AG20443 (cell line): ENCODE measurements at places on chromosomes 1 and 21.

DNA sequence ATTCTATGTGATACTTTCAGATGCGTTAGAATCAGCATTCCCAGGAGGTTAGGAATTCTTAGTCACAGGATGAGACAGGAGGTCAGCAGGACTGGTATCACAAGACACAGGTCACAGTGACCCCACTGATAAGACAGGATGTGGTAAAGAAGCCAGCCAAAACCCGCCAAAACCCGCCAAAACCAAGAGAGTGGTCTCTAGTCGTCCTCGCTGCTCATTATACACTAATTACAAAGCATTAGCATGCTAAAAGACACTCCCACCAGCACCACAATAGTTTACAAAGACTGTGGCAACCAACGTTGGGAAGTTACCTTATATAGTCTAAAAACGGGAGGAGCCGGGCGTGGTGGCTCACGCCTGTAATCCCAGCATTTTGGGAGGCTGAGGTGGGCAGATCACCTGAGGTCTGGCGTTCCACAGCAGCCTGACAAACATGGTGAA, 13.9 kb upstream of the ACTA1 start:
- no peak for DNase-seq

- DNase-seq: no peak
Observed at GRCh38 chr1:174914991-174915390, 84.8 kb upstream of the CACYBP start.

DNA sequence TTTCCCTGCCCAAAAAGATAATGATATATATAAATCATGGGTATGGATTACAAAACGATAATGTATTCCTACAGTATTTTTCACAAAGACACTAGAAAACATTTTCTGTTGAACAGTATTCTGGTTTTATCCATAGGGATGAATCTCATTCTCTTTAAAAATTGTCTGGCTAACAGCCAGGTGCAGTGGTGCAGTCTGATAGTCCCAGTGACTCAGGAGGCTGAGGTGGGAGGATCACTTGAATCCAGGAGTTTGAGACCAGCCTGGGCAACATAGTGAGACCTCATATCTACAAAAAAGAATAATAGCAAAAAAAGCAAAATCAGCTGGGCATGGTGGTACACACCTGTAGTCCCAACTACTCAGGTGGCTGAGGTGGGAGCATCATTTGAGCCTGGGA, 23.3 kb downstream of the PIP5K1A start:
- no peak for DNase-seq

GRCh38 chr1:204628868-204629267, 56.7 kb downstream of the LRRN2 start:
- no peak for DNase-seq

DNA sequence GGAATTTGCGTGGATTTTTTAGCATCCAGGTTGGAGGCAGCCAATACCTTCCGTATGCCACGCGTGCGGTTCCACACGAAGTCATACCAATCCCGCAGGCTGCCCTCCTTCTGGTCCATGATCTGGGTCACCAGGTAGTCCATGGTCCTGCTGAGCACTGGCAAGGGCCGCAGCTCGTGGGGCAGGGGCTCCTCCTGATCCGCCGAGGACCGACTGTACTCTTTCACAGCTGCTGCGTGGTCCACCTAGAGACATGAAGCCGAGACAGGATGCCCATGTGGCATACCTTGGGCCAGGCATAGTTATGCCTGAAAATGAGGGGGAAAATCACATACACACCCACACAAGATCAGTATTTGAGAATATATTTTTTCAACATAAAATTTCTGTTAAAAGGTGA, 12.1 kb downstream of the MCM3AP start:
- no peak for DNase-seq

- peak; percentile 48 for DNase-seq
Observed at GRCh38 chr1:180609643-180610555, 21.9 kb upstream of the XPR1 start.

GRCh38 chr1:221612047-221612777, 129.7 kb downstream of the DUSP10 start:
- peak; percentile 90 for DNase-seq

GRCh38 chr21:42400525-42400924, 3.2 kb upstream of the UBASH3A start:
- no peak for DNase-seq

- DNase-seq: no peak
Observed at GRCh38 chr1:162219461-162219860, 150.0 kb downstream of the NOS1AP start.

DNA sequence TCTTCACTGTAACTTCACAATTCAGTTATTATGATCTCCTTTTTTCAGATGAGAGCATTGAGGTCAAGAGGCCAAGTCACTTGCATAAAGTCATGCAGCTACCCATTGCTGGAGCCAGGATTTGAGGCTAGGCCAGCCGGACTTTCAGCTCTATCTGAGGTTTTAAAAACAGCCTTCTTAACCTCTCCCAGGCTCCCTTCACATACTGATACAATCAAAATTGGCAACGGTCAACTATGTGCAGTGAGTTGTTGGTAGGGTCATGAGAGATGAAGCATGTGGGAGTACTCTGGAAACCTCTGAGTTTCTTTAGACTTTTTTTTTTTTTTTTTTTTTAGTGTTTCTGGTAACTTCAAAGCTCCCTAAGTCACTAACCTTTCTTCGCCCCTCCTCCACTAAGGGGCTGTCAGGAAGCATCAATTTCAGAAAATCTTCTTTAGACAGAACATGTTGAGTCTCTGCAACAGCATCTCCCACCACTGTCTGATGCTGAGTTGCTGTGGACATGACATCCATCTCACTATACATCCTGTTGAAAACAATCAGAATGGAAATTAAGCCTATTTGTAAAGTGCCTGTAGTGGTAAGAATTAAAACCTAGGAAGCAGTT, 201.8 kb downstream of the SIPA1L2 start:
- DNase-seq: no peak

DNA sequence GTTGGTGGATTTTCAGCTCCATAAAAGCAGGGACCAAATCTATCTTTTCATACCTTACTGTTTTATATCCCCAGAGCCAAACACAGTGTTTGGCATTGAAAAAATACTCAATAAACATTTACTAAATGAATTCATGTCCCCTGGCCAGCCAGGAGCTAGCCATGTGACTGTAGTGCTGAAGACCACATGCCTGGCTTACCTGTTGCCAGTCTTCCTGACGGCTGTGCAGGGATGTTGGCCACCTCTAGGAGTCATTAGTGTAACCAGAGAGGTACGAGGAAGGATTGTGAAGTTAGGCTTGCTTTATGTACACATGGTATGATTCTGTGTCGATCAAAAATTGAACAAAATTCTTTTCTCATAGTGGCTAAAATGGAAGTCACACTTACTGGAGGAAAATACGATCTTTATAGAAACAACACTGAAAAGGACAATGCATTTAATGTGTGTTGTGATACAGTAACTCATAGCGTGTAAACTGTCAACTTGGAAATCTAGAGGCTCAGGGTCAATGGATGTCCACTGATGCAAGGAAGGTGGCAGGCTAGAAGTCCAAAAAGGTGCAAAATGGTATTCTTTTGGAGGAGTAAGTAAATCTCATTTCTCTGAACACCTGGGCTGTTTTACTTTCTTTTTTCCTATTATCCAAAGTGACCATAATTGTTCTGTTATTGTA, 60.9 kb downstream of the FGGY start:
- DNase-seq: no peak

GRCh38 chr1:212293579-212293978, 8.4 kb downstream of the PPP2R5A start:
- no peak for DNase-seq

DNA sequence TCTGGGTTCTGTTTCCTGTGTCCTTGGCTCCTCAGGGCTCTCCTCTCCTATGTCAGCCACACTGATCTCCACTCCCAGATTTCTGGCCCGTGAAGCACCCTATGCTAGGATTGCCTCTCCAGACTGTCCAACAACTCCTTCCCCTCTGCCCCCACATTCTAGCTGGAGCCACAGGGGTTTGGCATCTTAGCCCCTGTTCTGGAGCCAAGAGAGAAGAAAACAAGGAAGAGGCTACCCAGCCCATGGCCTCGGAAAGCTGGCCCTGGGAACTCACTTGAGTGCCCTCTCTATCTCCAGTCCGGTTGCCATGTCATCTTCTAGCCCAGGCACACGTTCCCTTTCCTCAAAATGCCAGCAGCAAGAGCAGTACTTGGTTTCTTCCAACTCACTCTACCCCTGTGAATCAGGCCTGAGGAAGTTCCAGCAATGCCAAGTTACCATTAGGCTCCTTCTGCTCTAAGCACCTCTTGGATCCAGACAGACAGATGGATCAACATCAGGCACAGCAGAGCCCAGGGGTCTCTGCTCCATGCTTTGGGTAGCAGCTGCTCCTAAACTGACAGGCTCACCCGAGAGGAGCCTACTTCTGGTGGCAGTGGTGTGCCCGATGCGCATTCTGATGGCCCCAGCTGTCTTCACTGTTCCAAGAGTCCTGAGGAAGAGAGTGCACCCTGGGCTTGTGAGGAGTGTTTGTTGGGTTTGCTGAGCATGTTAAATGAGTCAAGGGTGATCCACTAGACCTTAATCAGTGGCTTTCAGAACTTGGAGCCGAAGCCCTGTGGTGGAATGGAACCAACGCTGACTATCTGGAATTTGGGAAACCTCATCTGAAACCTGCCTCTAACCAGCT, 11.6 kb upstream of the GPR61 start:
- DNase-seq: no peak

- no peak for DNase-seq
Observed at GRCh38 chr21:45528981-45529784, 13.1 kb downstream of the SLC19A1 start.

DNA sequence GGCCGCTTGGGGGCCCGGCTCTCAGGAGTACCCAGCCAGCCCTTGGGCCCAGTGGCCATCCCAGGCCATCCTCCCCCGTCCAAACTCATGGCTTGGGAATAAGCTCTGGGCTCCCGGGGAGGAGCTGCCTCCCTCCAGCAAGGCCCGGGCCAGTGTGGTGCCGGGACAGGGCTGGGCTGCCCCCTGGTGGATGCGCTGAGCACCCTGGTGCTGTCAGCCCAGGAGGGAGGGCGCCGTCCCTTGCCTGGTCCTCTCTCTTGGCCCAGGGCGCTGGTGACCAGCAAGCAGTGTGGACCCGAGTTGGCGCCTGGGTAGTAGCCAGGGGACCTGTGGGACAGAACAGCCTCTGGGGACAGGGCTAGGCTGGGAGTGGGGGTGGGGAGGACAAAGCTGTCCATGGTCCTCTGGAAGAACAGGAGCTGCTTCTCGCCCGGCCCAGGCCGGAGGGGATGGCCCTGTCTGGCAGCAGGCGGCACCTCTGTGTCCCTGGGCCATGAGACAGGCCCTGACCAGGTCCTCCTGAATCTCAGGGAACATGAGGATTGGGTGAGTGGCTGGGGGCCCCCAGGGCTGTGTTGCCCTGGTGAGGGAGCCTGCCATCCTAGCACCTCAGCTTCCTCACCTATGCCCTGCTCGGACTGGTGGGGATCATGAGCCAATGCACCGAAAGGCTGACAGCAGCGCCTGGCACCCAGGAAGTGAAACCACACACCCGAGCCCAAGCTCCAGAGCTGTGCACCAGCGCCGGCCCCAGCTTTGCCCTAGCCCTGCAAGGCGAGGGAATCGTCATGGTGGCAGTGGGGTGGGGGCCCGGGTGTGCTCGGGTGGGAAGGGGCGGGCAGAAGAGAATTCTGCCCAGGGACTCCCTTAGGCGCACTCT, 9.4 kb downstream of the MORN1 start:
- DNase-seq: peak; percentile 98

DNA sequence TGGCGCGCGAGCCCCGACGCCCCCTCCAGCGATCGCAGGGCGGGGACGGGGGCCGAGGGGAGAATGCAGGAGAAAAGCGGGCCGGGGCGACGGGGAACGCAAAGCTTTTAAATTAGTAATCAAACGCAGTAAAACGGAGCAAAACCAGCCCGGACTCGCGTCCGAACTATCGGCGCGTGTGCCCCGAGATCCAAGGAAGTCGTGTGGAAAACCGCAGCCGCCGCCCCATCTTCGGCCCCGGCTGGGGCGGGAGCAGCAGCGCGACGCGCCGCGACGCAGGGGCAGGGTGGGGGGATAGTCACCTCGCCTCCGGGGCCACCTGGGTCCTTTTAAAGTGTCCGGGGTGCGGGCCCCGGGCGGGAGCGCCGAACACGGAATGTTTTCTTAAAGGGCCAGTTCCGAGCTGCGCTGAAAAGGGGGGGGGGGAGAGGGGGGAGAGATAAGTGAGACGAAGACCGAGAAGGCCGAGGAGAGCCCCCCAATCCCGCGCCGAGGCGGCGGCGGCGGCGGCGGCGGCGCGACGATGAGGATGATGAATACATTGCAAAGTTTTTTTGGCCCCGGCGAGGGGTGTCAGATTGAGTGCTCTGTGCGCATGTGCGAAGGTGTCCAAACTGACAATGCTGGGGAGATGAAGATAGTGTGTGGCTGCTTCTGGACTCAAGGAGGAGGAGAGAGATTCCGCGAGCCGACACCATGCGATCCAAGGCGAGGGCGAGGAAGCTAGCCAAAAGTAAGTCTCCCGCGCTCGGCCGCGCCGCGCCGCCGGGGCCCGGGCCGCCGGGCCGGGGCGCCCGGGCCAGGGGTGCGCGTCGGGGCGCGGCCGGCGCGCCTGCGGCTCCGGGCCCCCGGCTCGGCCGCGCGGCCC, at the start of gene PRDM16:
PRDM16 (plus strand) TSS at position 640 of the 868 bp plus-strand sequence; CDS start at position 697, 57 bp downstream.
- DNase-seq: peak; percentile 55

- peak; percentile 13 for DNase-seq
Observed at GRCh38 chr1:62452951-62453350, 16.1 kb downstream of the USP1 start.
